ENCODE measurements at places on chromosomes 16 and 17.
A peak's percentile ranks its signal among the peaks of the same experiment; 100 is the strongest.

DNA sequence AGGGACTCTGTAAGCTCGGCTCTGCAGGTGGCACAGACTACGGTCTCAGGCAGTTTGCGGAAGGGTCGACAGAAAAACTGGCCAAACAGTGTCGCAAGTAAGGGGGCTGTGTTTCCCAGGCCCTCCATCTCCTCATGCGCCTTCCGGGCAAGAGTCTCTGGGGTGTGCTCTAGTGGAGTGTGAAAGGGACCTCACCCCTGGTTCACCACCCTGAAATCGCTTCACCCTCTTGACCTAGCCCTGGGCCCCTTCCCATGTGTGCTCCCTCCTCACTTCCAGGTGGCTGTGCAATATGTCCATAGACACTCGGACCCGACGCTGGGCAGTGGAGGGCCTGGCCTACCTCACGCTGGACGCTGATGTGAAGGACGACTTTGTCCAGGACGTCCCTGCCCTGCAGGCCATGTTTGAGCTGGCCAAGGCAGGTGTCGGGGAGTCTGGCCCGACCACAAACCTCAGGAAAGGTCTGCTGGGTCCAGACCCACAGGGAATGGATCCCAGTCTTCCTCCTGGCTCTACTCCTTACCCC, 22.3 kb downstream of the UNC45B start:
- DNase-seq: no peak

DNA sequence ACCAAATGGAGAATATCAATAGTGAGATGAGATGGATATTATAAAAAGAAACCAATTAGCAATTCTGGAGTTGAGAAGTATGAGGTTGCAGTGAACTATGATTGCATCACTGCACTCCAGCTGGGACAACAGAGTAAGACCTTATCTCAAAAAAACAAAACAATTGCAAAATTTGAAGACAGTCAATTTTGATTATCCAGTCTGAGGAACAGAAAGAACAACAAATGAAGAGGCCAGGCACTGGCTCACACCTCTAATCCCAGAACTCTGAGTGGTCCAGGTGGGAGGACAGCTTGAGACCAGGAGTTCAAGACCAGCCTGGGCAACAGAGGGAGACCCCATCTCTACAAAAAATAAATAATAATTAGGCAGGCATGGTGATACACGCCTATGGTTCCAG, 35.0 kb downstream of the USP32 start:
- DNase-seq: no peak

- no peak for DNase-seq
Observed at GRCh38 chr17:81121841-81122733, 43.2 kb upstream of the PVALEF start.

GRCh38 chr17:18102640-18103039, 5.9 kb upstream of the MYO15A start:
- no peak for DNase-seq

- DNase-seq: no peak
Observed at GRCh38 chr17:57666201-57666870, 78.8 kb downstream of the CCDC182 start.

DNA sequence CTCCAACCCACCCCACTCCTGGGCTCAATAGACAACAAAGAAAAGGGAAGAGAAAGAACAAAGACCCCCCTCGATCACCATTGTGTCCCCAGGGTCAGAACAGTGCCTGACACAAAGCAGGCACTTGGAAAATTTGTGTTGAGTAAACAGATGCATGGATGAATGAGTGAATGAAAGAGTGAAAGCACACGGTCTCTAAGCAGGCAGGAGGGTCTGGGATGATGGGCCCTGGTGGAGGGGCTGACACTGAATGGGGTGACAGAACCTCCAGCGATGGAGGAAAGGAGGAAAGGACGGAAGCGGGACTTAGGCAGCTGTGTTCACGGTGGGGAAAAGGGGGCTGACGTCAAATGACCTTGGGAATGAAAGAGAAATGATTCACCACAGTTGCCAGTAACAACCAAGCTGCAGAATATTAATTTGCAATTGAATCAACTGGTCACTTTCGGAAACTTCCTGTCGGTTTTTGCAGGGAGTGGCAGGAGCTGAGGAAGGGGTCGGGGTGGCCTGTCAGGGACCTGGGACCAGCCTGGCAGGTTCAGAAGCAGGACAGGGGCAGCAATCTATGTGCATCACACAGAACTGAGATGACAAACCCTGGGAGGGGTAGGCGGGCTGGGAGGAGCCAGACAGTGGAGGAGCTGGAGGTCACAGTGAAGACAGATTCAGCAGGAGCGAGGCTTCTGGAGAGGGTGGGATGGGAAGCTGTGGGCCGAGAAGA, 6.7 kb upstream of the GAST start:
- DNase-seq: no peak

DNA sequence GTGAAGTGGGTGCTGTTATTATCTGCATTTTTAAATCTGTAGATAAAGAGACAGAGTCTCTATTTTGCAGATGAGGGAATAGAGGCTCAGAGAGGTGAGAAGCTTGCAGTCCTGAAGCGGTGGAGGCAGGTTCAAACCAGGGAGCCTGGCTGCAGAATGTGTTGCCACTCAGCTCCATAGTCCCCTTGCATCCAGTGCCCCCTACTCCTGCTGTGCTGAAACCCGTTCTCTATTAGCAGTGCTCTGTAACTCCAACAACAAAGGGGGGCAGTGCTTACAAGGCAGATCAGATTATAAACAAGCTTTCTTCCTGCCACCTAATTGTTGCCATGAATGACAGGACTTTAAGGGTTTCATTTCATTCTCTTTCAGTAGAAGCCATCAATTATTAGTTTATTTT, 118.1 kb upstream of the CACNG3 start:
- DNase-seq: no peak

DNA sequence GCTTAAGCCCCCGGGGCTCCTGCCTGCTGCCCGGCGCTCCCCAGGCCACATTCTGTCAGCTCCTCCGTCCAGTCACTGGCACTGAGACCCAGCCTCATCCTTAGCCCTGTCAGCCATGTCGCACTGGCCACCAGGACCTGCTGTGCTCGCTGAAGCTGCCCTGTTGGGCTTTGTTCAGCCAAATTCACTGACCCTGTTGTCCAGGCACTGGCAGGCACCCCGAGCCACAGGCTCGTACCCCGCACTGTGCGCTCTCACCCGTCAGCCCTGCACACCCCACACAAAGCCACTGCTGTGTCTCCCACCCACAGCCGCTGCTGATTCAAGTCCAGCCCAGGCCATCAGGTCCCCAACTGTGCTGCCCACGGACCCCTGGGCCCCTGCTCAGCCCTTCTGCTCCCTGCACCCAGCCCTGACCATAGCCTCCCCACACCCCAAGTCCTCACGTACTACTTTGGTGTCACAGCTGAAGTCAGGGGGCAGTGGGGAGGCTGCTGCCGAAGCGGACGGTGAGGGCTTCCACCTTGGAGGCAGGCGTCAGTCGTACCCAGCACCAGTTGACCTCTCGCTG, 131.5 kb upstream of the CHMP6 start:
- DNase-seq: no peak

DNA sequence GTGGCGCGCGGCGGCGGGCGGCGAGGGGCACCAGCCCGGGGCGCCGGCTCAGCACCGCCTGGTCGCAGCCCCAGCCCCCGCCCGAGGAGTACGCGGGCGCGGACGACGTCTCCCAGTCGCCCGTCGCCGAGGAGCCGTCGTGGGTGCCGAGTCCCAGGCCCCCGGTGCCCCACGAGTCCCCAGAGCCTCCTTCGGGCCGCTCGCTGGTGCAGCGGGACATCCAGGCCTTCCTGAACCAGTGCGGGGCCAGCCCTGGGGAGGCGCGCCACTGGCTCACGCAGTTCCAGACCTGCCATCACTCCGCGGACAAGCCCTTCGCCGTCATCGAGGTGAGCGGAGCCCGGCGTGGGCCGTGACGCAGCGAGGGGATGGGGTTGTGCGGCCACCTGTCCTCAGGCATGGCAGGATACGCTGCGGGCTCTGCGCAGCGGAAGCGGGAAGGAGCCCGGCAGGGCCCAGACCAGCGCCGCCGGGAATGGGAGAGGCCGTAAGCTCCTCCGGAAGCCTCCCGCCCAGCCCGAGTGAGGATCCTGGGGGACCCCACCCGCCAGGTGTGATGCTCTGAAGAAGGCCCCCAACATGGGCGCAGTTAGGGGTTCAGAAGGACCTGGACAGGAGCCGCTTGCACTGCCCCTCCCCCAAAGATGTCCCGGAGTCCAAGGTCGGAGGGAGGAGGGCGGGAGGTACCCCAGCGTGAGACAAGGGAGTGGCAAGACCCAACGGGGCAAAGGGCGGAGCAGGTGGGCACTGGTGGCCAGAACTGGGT, 522 bp downstream of the NAGS start:
- peak; percentile 28 for DNase-seq

DNA sequence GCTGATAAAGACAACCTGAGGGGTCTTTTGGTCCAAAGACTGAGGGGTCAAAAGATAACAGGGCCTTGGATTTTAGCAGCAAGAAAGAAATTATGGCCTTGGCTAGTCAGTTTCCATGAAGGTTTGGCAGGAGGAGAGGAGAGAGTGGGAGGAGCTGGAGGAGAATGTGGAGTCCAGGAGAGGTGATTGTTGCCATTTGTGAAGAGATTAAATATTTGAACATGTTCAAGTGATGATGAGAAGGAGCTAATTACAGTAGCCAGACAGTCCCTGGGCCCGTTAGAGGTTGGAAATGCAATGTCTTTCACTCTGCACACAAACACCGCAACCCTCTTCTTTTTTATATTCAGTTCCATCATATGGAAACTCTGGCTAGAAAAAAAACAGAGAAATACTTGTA, 68.6 kb downstream of the TNRC6C start:
- DNase-seq: no peak
